ENCODE measurements at places on chromosomes 11 and 22.
A peak's percentile ranks its signal among the peaks of the same experiment; 100 is the strongest.

GRCh38 chr22:20033045-20033706, 12.3 kb downstream of the TANGO2 start:
- DNase-seq, result peak; percentile 63

DNA sequence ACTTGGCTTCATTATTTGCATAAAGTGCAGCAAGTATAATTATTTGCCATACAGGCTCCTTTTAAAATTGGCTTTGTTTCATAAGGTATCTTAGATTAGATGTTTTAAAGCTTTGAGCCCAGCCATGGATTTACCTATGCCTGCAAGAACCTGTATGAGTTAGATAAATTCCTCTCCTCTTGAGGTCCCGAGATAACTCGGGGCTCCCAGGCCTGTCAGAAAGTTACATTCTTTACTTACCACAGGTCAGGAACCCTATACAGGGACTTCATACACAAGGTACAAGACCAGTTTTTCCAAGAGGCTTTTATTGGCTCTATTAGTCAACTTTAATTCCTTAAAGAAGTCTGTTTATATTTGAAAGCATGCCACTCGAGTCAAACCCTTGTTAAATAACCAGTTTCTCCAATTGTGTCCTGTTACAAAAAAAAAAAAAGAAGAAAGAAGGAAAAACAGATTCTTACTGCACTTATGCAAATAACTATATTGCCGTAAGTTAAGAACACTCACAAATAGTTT, 2.3 kb upstream of the C1QTNF6 start:
- no peak for DNase-seq

DNA sequence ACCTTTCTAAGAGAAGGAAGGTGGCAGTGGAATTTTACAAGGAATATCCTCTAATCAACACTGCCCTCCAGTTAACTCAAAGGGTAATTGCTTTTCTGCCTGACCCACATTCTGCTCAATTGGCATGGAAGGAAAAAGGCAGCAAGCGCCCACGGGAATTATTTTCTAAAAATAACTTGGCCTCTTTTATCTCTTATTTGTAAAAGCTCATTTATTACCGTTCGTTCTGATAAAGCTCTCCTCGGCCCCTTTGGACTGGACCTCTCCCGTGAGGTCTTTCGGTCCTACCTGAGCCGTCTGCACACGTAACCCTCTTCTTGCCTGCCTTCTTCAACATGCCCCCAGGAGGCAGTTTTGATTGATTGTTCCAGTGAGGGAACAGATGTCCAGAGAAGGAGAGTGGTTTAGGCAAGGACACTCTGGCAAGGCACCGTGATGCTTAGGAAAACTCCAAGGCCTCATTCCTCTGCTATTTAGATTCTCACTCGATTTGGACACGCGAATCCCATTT, 53.2 kb upstream of the CRTAM start:
- DNase-seq, result no peak

GRCh38 chr11:130979386-130979972, 63.2 kb upstream of the SNX19 start:
- DNase-seq, result peak; percentile 9

DNA sequence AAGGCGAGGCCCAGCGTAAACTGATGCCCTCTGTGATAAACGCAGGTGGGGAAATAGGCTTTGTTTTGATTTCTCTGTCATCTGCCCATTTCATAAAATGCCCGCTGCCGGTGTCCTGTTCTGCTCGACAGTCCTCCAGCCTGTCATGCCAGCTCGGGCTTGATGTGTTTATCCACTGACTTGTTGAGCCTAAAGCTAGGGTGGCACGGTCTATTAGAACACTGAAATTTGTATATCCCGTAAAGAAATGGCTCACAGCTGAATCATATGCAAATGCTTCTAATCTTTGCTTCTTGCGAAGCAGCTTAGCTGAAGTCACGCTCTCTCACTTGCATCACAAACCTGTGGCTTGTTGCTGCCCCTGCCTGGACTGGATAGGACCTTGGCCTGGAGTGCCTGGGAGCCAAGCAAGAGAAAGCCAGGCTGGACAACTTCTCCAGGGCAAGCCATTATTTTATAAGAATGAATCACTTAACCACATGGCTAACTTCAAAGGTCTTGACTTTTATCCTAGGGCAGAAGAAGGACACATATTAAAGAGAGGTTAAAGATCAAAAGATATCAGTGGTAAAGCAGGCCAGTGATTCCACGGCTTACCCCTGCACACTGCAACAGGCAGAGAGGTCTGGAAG, 33.1 kb downstream of the EHF start:
- peak; percentile 76 for DNase-seq
